ENCODE measurements at places on chromosomes 6 and 20.

GRCh38 chr20:16608277-16608650 is 35.0 kb upstream of the KIF16B start:
- no peak for DNase-seq

DNA sequence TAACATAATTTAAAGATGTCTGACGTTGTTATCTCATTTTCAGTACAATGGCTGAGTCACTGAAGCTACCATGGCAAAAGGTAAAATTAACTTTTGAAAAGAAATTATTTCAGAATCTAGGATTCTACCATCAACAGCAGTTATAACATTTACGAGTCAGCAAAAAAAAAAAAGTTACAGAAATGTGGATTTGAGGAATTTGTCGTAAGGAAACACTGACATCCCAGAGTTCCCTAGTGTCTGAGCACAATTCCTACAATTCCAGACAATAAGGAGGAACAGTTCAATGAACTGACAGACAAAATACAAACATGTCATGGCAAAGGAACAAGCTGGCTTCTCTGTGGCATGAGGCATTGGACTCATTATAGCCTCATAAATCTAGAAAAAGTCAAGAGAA is 19.1 kb downstream of the ABRACL start:
- DNase-seq = no peak

GRCh38 chr20:11153819-11154218 is 480.0 kb upstream of the JAG1 start:
- DNase-seq = no peak

- DNase-seq = no peak
These were observed 375.2 kb downstream of the CD109 start for GRCh38 chr6:74071214-74071613.

- no peak for DNase-seq
These were observed 78.7 kb upstream of the PHACTR3 start for GRCh38 chr20:59525500-59526241.

DNA sequence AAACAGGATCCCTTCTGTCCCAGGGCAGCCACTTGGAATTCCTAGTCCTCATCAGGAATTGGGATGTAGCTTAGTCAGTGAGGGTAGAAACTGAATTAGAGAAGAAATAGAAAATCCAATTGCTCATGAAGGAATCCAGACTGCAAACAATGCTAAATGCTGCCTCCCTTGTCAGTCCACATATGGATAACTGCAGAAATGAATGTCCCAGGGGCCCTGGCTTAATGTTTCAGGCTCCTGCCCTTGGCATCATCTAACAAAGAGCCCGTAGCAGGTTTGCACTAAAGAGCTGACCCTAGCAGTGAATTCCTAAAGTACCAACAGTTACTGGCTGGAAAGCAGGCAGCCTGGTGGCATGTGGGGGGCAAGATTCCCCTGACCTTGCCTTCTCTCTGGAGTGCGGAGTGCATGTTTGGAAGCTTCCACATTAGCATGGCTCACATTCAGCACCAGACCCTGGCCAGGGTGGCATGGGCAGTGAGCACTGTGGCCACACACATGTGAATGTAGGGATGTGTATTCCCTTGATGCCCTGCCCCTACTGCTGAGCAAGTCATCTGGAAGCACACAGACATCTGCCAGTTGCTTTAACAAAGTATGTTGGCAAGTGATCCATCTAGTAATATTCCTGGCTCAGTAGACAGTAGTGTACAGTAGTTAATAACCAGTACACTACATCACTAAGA is 394.5 kb downstream of the CDC5L start:
- DNase-seq = no peak

- DNase-seq = no peak
These were observed 100.1 kb downstream of the EPHA7 start for GRCh38 chr6:93319304-93319703.

DNA sequence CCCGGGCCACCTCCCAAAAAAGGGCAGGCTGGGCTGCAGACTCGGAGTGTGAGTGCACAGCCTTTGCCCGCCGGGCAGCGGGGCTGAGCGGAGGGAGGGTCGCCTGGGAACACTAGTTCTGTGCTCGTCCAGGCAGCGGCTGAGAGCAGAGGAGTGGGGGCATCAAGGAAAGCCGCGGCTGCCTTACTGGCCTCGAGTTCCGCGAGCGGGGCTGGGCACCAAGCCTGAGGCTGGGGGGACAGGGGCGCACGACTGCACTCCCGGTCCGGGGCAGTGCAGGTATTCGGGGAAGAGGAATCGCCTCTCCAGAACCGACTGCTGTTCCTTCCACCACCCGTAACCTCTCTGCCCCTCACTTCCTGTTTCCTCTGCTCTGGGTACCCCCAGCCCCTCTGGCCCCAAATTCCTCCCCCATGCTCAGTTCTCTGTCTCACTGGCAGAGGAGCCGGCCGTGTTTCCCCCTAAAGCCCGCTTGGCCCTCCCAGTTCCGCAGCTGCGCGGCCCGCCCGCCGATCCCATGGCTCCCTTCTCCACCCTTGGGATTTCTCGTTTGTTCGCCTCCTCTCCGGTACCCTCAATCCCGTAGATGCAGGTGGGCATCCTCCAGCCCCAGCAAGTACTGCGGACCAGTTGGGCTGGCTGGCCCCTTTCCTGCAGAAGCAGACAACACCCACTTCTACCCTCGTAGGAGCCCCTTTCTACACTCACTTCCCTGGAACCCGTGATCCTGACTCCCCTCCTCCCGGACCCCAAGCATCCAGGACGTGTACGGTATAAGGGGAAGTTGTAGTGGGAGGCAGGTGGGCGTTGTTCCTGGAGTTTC is 5.1 kb downstream of the RING1 start:
- DNase-seq = peak; percentile 74

DNA sequence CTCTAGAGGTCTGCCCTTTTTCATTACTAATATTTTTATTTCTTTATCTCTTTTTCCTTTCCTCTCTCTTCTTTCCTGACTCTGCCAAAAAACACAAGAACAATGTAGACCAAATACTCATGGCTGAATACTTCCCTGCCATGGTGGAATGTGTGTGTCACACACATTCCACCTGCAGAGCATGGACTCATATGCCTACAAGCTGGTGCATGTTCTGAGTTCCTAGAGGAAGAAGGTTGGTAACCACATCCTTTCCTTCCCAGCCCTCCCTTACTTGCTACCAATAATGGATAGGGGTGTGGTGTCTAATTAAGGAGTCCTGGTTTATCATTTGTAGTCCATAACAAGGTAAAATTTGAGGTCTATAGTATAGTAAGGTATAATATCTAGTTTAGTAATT is 15.2 kb upstream of the CST9L start:
- no peak for DNase-seq

- DNase-seq = no peak
These were observed 105.8 kb upstream of the TOP1 start for GRCh38 chr20:40922865-40923264.

DNA sequence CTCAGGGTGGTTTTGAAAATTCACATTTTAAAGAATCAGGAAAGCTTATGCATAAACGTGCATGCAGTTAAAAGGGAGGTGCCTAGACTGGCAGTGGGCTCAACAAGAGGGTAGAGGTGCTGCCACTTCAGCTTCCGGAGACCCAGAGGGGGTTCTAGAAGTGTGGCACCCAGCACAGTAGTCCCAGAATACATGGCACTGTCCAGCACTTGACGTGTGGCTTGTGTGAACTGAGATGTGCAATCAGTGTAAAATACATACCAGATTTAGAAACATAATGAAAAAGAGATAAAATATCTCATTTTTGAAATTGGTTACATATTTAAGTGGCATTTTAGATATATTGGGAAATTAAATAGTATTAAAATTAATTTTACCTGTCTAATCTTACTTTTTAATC is 89.3 kb downstream of the RIN2 start:
- no peak for DNase-seq

Measured in cardiac septum (tissue), 1 donor.